CD4-positive, alpha-beta T cell (primary cell): ENCODE measurements at places on chromosomes 3 and 15.

DNA sequence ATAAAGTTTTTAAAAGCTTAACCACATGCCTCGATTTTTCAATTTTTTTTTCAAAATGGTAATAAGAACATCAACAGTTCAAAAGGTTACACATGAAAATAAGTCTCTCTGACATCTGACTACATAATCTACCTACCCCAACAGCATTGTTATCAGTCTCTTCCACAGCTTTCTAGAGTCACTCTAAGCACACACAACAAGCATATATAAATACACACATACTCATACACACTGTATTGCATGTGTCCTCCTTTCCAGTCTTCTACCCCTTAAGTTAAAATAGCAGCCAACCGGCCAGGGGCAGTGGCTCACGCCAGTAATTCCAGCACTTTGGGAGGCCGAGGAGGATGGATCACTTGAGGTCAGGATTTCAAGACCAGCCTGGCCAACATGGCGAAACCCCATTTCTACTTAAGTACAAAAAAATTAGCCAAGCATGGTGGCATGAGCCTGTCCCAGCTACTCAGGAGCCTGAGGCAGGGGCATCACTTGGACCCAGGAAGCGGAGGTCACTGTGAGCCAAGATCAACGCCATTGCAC is 12.2 kb downstream of the TBL1XR1 start:
- peaks cover 61% of the 10 kb centered on the region for H3K4me1 ChIP-seq
- H3K27me3 ChIP-seq = no peaks in the 10 kb centered on the region
- H3K36me3 ChIP-seq = no peaks in the 10 kb centered on the region
- H3K27ac ChIP-seq = no peak overlapping the region
- no peak for DNase-seq

DNA sequence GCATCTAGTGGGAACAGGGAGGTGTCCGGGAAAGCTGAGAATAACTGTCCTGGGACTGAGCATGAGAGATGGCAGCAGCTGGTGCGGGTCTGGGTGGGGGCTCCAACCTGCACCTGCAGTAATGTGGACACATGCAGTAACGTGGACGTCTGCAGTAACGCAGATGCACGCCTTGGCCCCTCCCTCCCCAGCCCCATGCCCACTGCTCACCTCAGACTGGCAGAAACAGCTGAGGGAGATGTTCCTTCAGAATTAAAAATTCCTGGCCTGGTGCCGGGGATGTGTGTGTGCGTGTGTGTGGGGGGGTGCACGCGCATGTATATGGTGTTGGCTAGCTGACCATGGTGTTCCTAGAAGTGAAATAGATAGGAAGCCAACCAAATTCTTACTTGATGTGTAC is 86.7 kb upstream of the OXTR start:
- H3K27ac ChIP-seq = no peak overlapping the region
- DNase-seq = no peak
- no peaks in the 10 kb centered on the region for H3K36me3 ChIP-seq
- H3K4me3 ChIP-seq = no peak overlapping the region
- H3K27me3 ChIP-seq = no peaks in the 10 kb centered on the region

GRCh38 chr3:114363554-114364202 is 69.8 kb downstream of the TIGIT start:
- no peak overlapping the region for H3K4me3 ChIP-seq
- H3K27me3 ChIP-seq = no peaks in the 10 kb centered on the region
- H3K27ac ChIP-seq = no peak overlapping the region
- DNase-seq = no peak
- no peaks in the 10 kb centered on the region for H3K36me3 ChIP-seq

- H3K27me3 ChIP-seq = no peaks in the 10 kb centered on the region
- H3K4me3 ChIP-seq = no peak overlapping the region
- H3K36me3 ChIP-seq = no peaks in the 10 kb centered on the region
- no peak for DNase-seq
- H3K4me1 ChIP-seq = no peaks in the 10 kb centered on the region
Measured at GRCh38 chr3:161420746-161421145, 49.4 kb upstream of the SPTSSB start.

GRCh38 chr15:48176112-48176511 is 2.0 kb downstream of the MYEF2 start:
- H3K36me3 ChIP-seq = no peaks in the 10 kb centered on the region
- no peak overlapping the region for H3K27ac ChIP-seq

DNA sequence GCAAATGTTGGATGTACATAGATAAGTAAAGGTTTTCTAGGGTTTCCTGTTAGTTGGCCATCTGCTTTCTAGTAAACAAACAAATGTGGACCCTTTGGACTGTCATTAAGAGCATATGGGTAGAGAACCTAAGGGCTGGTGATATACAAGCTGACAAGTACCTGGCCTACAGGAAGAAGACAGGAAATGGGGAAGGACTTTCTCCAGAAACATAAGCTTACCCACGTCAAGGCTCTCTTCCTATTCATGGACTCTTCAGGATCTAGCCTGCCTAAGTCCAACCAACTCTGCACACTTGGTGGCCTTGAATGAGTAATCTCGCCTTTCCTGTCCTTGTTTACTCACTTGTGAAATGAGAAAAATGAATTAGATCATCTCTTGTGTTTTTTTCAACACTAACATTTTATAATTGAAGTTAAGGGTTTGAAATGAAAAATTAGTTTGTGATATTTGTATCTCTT is 22.2 kb upstream of the GOLIM4 start:
- H3K36me3 ChIP-seq = no peaks in the 10 kb centered on the region
- no peak overlapping the region for H3K27ac ChIP-seq
- H3K27me3 ChIP-seq = no peaks in the 10 kb centered on the region
- H3K4me1 ChIP-seq = no peaks in the 10 kb centered on the region
- DNase-seq = no peak
- no peak overlapping the region for H3K4me3 ChIP-seq

DNA sequence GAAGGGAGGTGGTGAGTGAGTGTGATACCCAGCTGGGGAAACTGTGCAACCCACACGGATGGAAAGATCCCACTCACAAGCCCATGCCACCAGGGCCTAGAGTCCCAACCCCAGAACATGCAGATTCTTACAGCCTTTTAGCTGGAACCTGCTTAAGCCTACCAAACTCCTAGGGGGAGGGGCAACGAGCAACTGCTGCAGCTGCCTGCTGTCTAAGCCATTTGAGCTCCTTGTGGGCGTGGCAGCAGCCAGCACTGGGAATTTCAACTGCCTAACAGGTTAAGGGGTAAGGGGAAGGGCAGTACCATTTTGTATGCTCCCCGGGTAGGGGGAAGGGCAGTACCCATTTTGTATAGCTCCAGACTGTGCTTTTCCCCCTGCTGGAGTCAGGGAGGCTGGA is 673.2 kb upstream of the BCHE start:
- H3K4me3 ChIP-seq = no peak overlapping the region
- no peaks in the 10 kb centered on the region for H3K4me1 ChIP-seq
- no peaks in the 10 kb centered on the region for H3K27me3 ChIP-seq
- H3K27ac ChIP-seq = no peak overlapping the region

- H3K27ac ChIP-seq = no peak overlapping the region
- H3K4me1 ChIP-seq = no peaks in the 10 kb centered on the region
- no peak overlapping the region for H3K4me3 ChIP-seq
Measured at GRCh38 chr15:100944986-100945385, 25.8 kb downstream of the LRRK1 start.

DNA sequence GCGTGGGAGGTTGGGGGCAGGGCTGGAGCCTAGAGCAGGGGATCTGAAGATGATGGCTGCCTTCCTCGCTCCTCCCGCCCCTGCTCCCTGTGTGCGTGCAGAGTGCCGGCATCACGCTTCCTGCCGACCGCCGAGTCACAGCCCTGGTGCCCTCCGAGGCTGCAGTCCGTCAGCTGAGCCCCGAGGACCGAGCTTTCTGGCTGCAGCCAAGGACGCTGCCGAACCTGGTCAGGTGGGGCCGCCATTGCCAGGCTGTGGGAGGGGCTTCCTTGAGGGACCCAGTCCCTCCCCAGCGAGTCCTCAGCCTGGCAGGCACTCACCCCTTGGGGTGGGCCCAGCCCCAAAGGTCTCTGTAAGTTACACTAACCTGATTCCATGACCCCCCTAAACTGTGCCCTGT is 17.6 kb downstream of the STAB1 start:
- no peaks in the 10 kb centered on the region for H3K4me1 ChIP-seq
- DNase-seq = no peak
- H3K36me3 ChIP-seq = no peaks in the 10 kb centered on the region
- H3K4me3 ChIP-seq = no peak overlapping the region

DNA sequence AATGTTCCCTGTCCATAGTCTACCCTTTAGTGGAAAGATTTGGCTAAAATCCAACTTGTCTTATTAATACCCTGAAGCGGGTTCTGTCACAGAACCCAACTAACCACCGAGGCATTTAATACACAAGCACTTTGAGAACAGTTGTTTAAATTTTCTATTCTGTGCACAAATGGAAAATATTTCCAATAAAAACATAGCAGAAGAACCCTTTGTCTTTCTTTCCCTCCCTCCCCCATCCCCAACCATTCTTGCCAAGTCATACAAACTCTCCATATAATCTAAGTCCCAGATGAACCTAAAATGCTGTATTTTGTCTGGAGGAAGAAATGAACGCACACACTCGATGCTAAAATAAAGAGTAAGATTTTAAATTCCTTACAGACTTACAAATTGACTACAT is 126.9 kb upstream of the STRIT1 start:
- no peaks in the 10 kb centered on the region for H3K27me3 ChIP-seq
- no peaks in the 10 kb centered on the region for H3K36me3 ChIP-seq
- H3K27ac ChIP-seq = no peak overlapping the region

DNA sequence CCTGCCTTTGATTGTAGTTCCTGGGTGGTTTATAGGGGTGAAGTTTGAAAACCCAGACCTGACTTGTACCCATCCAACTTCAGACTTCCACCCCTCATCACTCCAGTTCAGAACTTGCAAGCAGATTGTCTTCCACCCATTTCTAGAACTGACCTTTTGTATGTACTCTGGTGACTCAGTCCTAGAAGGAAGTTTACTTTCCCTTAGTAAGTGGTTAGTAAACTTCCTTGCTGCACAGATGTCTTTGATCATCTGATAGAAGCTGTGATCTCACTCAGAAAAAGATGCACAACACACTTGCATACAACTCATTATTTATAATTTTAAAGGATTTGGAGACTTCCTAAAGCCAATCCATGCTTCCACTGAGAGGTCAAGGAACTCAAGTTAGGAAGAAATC is 368.0 kb downstream of the MFSD1 start:
- no peak for DNase-seq
- no peak overlapping the region for H3K4me3 ChIP-seq
- no peak overlapping the region for H3K27ac ChIP-seq
- H3K4me1 ChIP-seq = no peaks in the 10 kb centered on the region

DNA sequence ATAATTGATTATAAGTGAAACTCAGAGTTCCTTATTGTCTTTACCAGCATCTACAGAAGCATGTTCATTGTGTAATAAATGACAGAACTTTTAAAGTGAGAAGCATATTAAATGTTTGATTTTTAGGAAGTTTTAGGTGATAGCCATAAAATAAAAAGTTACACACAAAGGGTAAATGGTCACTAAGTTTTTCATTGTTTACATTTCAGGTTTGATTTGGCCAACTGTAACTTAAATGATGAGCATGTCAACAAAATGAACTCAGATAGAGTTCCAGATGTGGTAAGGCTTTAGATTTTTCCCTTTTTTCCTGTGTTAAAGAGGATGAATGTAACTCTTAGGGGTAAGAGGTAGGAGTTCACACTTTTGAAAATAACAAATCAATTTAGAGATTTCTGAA is 25.9 kb downstream of the NMD3 start:
- no peaks in the 10 kb centered on the region for H3K4me1 ChIP-seq
- DNase-seq = no peak

GRCh38 chr3:115508562-115508961 is 114.7 kb upstream of the GAP43 start:
- H3K4me3 ChIP-seq = no peak overlapping the region
- no peak overlapping the region for H3K27ac ChIP-seq
- H3K27me3 ChIP-seq = peaks cover 7% of the 10 kb centered on the region
- no peaks in the 10 kb centered on the region for H3K36me3 ChIP-seq

DNA sequence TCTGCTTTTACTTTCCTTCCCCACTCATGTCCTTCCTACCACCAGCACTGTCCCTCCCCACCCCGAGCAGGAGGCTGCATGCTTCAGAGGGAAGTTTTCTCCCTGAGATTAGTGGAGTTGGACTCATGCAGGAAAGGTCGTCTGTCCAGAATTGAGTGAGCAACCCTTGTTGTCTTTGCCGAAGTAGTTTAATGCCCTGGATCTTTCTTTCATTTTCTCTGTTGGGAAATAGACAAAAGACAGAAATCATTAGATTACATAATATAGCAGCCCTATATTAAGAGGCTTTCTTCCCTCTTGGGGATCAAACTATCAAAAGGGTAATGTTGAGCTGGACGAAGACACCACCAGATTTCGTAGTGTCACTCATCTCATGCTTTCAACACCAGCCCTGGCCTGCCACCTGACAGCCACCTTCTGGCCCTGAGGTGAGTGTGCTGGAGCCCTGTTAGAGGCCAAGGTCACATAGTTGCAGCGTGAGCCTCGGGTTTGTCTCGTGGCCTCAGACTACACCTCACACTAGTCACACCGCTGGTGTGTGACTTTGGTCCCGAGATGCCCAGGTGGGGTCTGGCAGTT is 231.0 kb downstream of the ITPR1 start:
- peaks cover 13% of the 10 kb centered on the region for H3K36me3 ChIP-seq
- H3K4me1 ChIP-seq = peaks cover 4% of the 10 kb centered on the region
- no peak for DNase-seq
- H3K4me3 ChIP-seq = no peak overlapping the region
- no peak overlapping the region for H3K27ac ChIP-seq

DNA sequence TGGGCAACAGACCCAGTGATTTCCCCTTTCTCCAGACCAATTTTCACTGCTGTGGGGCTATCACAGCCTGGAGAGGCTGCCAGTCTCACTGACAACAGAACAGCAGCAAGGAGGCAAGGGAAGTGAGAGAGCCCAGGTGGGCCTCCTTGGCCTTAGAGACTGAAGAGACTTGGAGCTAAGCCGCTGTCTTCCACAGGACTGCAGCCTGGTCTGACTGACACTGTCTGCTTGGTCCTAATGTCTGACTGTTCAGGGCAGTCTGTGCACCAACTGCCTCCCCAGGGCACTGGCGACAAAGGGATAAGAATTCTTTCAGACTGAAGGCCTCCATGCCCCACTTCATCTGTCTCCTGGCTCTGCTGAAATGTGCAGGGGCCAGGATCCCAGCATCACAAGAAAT is 11.5 kb downstream of the POMGNT2 start:
- no peak for DNase-seq
- no peaks in the 10 kb centered on the region for H3K27me3 ChIP-seq
- no peaks in the 10 kb centered on the region for H3K4me1 ChIP-seq
- no peak overlapping the region for H3K27ac ChIP-seq
- no peaks in the 10 kb centered on the region for H3K36me3 ChIP-seq

- no peaks in the 10 kb centered on the region for H3K27me3 ChIP-seq
- no peak for DNase-seq
- no peak overlapping the region for H3K27ac ChIP-seq
- H3K4me3 ChIP-seq = no peak overlapping the region
- no peaks in the 10 kb centered on the region for H3K36me3 ChIP-seq
Measured at GRCh38 chr3:18177271-18177670, 247.9 kb downstream of the SATB1 start.

- H3K4me3 ChIP-seq = no peak overlapping the region
- H3K27ac ChIP-seq = no peak overlapping the region
Measured at GRCh38 chr3:12734960-12735359, 24.1 kb downstream of the TMEM40 start.
